Esophagus squamous epithelium (tissue), 5 donors: ENCODE measurements at places on chromosomes 1 and 21.
A peak's percentile ranks its signal among the peaks of the same experiment; 100 is the strongest.

- DNase-seq, result no peak
Measured at GRCh38 chr1:15574741-15575140, 10.1 kb downstream of the AGMAT start.

GRCh38 chr1:181931873-181932272 is 129.6 kb downstream of the ZNF648 start:
- no peak for DNase-seq

DNA sequence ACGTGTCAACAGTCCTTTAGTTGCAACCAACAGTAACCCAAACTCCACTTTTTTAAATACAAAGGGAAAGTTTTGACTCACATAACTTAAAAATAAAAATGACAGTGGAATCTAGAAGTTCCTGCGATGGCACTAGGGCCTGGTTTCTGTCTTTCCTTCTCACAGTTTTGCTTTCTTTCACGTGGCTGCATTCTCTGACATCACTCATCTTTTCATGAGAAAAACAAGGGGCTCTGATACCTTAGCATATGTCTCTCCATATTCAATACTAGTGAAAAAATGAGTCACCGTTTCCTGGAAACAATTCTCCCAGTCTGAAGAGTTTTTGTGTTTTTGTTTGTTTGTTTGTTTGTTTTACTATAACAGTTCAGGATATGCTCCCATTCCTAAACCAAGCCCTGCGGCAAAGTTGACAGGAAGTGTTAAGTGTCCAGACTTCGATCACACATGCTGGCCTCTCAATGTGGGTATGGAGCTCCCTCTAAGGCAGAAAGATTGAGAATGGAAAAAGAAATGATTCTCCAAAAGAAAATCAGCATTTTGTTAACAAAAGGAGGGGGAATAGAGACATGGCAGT is 483.3 kb downstream of the TTLL7 start:
- DNase-seq, result no peak

DNA sequence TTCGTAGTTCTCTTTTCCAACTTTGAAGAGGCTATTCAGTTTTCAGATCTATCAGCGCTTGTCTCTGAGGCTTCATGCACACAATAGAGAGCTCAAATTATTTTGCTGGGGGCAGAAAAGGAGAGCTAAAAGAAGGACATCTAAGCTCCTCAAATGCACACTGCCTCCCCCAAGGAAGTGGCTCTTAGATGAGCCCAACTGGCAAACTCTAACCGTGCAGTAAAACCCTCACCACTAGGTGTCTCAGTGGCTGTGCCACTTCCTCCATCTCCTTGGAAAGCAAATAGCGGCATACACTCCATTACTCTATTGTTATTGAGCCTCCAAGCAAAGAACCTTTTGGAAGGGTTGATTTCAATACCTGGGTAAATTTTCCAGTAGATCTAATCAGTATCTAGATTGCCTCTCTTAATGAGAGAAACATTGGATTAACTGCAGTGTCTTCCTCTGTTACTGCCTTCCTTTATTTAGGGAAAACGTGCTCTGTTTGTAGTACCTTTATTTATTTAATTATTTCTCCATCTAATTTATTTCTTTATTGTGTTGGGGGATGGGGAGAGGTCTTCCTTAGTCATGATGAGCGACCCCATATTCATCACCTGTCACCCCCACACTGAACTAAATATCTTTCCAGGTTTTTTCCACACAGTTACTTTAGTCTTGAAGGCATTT is 9.2 kb upstream of the SFPQ start:
- no peak for DNase-seq

DNA sequence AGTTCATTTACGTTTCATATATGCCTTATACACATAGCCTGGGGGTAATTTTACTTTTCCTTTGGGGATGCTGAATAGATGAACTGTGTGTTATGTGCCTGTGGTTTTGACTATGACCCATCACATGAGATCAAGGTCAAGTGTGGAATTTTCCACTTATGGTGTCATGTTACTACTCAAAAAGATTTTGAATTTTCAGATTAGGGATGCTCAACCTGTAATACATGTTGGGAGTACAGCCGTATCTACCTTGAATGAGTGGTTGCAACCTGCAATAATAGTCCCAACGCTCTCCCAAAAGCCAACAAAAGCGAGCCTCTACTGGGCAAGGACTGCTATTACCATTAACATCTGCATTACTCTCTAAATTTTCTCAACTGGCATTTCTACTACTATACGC is 68.5 kb upstream of the SDC3 start:
- no peak for DNase-seq

GRCh38 chr21:41932191-41932575 is 21.6 kb downstream of the C2CD2 start:
- no peak for DNase-seq

GRCh38 chr1:50516056-50516455 is 92.8 kb upstream of the DMRTA2 start:
- DNase-seq, result no peak

DNA sequence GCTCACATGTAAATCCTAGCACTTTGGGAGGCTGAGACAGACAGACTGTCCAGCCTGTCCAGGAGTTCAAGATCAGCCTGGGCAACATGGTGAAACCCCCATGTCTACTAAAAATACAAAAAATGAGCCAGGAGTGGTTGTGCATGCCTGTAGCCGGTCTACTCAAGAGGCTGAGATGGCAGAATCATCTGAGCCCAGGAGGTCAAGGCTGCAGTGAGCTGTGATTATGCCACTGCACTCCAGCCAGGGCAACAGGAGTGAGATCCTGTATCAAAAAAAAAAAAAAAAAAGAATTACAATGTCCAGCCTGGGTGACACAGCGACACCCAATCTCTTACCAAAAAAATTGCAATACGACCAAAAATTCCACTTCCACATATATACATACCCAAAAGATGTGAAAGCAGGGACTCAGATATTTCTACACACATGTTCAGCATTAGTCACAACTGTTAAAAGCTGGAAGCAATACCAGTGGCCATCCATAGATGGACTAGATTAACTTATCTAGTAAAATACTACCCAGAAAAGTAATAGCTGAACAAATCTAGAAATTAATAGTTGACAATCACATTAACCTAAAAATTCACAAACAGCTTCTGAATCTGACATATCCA is 49.2 kb downstream of the ASH1L start:
- no peak for DNase-seq

GRCh38 chr1:67732750-67733151 is 47.8 kb downstream of the GADD45A start:
- no peak for DNase-seq

GRCh38 chr1:19799230-19800075 is at the start of gene TMCO4:
Gene TMCO4, minus strand, starts transcription at chr1:19799916. Its CDS starts 19,158 bp downstream, at chr1:19780758.
- peak; percentile 5 for DNase-seq

DNA sequence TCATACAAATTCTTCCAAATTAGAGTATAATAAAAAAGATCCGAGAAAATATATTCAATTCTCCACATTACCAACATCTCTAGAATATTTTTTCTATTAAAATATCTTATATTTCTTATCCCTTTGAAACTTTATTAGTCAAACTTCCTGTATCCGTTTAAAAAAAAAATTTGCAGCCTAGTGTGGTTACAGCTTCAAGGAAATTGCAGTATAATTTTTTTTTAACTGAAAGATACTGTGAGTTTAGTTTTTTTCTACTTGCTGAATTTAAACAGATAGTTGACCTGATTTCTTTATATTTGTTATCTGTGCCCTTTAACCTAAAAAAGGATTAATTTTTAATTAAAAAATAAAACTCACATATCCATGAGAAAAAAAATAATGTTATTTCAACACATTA is 1.5 kb downstream of the RGS18 start:
- no peak for DNase-seq

DNA sequence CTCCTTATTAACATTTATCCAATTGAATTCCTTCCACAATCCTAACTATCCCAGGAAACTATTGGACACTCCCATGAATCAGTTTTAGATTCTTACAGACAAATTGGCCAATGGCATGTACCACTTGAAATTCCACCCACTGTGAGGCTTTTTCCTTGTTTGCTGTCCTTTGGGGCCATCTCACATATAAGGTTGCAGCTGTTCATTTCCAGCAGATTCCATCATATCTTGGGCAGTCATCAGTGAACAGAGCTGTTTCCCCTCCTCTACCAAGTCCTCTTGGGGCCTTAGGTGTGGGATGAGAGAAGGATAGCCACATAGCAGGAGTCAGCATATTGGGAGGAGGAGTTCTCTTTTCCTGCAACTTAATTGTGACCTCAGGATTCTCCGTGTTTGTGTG is 109.1 kb downstream of the HHAT start:
- no peak for DNase-seq
